ENCODE measurements at places on chromosomes 2 and 18.

- DNase-seq: no peak
These were observed 614.2 kb downstream of the BCL11A start for GRCh38 chr2:59939236-59939635.

GRCh38 chr18:77071061-77071460, 61.5 kb downstream of the MBP start:
- DNase-seq: no peak

DNA sequence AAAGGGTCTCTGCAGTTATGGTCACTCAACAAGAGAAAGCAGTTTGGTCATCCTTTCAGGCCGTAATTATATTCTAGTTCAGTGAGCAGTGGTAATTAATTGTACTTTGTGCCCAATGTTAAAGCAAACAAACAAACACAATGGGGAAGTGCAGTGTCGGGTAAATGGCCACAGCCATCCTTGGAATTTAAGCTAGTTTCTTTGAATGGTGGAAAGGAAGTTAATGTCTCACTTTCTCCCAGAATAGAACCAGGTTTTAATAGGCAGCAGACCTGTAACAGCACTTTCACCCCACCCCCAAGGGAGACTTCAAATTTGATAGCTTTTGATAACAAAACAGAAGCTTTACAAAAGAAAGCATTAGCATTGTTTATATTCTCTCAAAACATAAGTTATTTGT, 20.0 kb upstream of the ITGAV start:
- DNase-seq: no peak

- DNase-seq: no peak
These were observed 144.0 kb downstream of the CLIP4 start for GRCh38 chr2:29259221-29259620.

- DNase-seq: no peak
These were observed 432.6 kb downstream of the SATB2 start for GRCh38 chr2:199025146-199025545.

DNA sequence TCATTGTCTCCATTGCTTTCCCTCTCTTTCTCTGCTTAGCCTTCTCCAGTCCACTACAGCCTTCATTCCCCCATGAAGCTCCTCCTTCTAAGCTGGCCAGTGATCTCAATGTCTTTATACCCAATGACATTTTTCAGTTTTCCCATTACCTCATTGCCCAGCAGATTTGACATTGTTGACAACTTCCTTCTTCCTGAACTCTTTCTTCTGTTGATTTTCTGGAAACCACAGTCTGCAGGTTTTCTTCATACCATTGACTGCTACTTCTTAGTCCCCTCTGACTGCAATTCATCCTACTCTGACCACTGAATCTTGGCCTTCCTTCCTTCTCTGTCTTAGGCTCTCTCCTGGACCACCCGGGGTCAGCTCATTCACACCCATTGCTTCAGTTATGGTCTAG, 22.9 kb upstream of the SPP2 start:
- no peak for DNase-seq

DNA sequence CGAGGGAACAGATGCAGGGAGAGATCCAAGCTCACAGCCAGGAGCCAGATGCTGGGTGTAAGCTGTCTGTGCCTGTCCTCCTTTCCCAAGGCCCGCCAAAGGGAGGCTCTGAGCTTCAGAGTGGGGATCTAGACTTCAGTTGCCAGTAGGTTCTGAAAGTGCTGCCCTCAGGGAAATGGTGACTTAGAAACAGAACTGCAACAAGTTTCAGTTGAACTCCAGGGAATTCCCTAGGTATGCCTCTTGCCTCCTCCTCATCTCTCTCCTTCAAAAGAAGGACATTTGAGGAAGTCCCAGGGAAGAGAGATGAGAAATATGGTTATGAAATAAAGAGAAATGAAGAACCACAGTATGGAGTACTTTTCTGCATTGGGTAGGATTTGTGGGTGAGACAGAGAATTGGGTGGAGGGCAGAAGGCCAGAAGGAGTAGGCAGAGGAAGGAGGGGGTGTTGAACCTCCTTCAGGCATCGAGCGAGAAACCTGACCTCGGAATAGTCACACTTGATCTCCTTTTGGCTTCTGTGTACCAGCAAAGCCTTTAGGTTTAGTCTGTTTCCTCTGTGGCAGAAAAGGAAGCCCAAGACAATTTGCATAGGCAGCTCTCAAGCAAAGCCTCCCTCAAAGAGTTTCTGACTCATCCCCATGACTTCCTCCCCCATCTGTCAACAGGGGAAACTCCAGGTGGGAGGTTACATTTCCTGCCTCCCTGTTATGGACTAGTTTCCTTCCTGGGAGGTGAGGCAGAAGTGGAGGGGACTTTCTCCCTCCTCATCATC, 45.7 kb downstream of the QPCT start:
- DNase-seq: no peak

GRCh38 chr2:95016616-95017015, 8.9 kb upstream of the MAL start:
- no peak for DNase-seq

DNA sequence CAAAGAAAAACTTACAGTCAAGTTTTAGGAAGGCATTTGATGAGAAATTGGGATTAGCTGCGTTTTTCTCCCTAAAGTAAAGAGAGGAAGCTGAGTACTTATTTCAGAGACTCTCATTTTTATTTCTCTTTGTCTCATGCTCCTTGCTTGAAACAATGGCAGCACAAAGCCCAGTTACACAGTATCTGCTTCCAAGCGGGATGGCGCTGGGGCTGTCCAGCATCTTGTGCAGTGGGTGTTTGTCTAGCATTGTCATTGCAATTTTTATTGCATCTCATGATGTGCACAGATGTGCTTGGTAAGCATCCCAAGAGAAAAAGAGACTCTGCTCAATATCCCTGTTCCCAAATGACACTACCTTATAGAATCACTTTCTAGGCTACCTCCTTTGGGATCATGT, 102.8 kb upstream of the ZNF521 start:
- DNase-seq: no peak

DNA sequence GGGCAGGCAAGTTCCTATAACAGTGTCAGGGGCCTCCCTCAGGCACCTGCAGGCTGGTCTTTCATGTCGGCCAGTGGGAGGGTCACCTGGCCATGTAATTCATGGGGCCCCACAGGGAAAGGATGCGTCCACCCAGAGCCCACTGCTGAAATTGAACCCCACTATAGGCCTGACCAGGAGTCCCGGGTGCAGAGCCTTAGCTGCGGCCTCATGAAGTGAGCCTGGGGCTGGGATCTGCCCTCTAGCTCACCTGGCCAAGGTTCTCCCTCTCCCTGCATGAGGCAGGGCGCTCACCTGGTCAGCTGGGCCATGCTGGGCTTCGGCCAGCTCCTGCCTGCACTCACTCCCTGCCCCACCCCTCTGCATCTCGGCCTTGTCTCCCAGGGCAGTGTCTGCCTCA, 41.1 kb downstream of the C1QL2 start:
- no peak for DNase-seq

- no peak for DNase-seq
These were observed 676.1 kb upstream of the GYPC start for GRCh38 chr2:125979886-125980285.

DNA sequence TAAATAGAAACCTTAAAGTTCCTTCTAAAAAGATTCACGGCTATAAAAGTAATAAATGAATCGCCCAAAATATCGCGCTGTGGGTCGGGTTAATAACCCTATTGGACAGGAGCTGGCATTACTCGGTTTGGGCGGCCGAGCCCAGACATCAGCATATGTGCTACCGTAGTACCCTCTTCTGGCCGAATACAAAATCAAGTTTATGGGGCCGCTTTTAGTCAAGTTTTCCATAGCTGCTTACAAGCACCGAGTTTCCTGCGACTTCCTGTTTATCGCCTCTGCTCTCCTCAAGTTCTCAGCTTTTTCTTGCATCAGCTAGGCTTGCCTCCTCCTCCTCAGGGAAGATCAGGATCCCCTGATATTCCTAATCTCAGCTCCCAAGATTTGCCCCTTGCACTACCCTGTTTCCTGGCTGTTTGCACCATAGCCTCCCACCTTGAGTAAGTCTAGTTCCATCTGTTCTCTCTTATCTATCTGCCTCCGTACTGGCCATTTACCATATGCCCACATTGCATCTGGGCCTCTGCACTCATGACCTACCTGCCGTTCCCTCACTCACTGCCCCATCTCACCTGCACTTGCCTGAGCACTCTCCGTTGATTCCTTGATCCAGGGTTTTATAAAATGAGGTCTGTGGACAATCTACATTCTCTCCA, 56.1 kb downstream of the SLC35F5 start:
- no peak for DNase-seq

- DNase-seq: no peak
These were observed 7.3 kb upstream of the WDR33 start for GRCh38 chr2:127818241-127818640.

DNA sequence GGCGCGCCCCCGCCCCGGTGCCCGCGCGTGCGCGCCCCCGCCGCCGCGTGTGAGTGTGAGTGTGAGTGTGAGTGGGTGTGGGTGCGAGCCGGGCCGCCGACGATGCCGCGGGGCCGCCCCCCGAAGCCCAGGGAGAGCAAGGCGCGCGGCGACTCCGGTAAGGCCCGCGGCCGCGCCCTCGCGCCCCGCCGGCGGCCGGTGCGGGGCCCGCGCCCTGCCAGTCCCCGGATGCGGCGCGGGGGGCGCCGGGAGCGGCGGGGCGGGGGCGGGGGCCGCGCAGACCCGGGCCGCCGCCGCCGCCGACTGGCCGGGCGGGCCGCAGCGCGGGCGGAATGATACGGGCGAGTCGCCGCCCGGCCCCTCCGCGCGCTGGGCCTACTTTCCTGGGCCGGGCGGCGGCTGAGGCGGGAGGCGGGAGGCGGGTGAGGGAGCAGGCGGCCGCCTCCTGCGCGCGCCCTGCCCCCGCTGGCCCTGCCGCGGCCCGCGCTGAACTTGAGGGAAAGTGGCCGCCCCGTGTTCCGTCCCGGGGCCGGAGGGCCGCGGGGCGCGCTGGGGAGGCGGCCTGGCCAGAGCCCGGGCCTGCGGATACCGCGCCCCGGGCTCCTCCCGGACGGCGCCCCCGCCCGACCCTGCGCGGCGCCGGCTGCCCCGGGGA, at the start of gene ZNF236:
ZNF236 (plus strand) TSS at position 52 of the 655 bp plus-strand sequence; CDS start at position 103, 51 bp downstream.
- DNase-seq: peak; percentile 64

- DNase-seq: no peak
These were observed 8.0 kb downstream of the SNORC start for GRCh38 chr2:232877940-232878511.

GRCh38 chr2:229375251-229375650, 104.2 kb upstream of the PID1 start:
- no peak for DNase-seq

DNA sequence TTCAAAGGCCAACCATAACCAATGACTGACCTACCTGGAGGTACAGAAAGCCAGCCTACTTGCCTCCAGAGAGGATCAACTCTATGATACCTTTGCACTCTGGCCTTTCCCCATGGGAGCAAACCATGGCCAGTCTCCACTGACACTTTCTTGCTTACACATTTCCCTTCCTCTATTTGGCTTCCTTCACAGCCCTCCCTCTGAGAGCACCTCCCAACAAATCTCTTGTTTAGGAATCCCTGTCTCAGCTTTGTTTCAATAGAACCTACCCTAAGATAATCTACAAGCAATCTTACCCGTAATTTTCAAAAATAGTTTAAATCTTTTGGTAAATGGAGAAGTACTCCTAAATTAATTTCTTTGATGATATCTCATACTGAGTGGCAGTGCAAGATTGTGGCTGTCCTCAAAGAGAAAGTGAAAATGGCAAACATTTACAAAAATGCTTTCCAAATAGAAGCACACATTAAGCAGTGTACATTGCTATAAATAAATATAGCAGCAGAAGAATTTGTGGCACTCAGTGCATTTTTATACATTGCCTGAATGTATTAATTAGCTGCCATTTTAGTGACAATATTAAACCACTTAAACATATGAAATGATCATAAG, 140.6 kb downstream of the CCDC148 start:
- no peak for DNase-seq

- DNase-seq: no peak
These were observed 1173.6 kb upstream of the CHAC2 start for GRCh38 chr2:52594026-52594425.

- no peak for DNase-seq
These were observed 15.4 kb downstream of the ZBTB7C start for GRCh38 chr18:48393776-48394175.

GRCh38 chr2:219918254-219918653, 290.8 kb downstream of the SLC4A3 start:
- DNase-seq: no peak

DNA sequence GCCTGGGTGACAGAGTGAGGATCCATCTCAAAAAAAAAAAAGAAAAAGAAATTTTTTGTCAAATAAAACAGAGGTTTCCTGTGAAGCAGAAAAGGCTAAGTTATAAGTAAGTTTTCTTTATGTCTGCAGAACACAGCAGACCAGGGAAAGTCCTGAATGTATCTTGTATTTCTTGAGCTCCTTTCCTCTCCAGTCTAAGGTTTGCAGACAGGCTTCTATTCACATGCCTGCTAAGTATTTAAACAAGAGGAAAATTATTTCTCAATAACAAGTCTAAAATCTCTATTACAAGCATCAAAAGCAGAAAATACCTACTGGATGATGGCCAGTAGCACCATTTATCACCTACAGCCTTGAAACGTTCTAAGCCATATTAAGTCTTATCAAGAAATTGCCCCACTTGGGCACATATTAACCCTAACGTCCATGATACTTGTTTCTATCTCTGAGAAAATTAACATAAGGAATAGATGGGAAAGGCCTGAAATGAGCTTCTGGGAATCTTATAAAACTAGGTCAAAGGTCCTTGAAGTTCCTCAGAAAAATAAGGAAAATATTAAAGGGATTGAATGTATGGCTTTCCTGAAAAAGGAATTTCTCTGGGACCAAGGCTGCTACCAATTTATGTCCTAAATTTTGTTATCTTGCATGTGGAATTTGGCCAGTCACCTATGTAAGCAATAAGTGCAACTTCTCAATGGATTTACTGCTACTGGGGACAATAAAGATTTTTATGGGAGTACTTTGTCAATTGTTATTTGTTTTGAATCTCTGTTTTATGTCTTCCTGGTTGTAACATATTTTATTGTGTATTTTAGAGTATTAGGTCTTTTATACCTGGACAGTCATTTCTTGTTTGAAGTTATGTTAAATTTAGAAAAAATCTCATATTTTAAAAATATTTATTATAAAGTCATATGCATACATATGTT, 3.0 kb upstream of the REG1A start:
- no peak for DNase-seq

- no peak for DNase-seq
These were observed 177.4 kb upstream of the FN1 start for GRCh38 chr2:215613280-215613679.

- no peak for DNase-seq
These were observed 435.9 kb downstream of the DSEL start for GRCh38 chr18:67080601-67081000.

GRCh38 chr2:55827855-55828254, 95.7 kb downstream of the EFEMP1 start:
- DNase-seq: no peak
